ENCODE measurements at places on chromosomes 6 and 20.
A peak's percentile ranks its signal among the peaks of the same experiment; 100 is the strongest.

GRCh38 chr6:112382778-112383177, 35.6 kb downstream of the RFPL4B start:
- no peak for DNase-seq

- no peak for DNase-seq
Observed at GRCh38 chr20:54207053-54207742, 689 bp upstream of the PFDN4 start.

DNA sequence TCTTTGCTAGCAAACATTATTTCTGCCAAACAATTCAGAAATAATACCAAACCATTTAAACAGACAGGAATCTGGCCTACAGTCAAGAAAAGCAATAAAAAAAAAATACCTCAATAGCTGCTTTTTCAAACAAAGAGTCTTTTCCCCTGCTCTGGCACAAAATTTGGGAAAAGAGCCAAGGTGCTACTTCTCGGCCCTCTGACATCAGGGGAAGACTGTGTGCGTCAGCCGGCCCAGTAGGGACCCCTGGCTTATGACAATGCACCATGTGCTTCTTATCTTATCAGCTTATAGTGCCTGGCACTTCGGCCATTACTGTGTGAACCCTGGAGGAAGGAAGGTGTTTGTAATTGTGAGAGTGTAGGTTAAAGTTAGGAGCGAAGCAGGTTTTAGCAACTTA, 89.4 kb downstream of the PDE10A start:
- peak; percentile 71 for DNase-seq

GRCh38 chr20:11777387-11778205, 140.1 kb upstream of the BTBD3 start:
- DNase-seq: no peak

- no peak for DNase-seq
Observed at GRCh38 chr6:128361378-128361777, 159.0 kb downstream of the PTPRK start.

DNA sequence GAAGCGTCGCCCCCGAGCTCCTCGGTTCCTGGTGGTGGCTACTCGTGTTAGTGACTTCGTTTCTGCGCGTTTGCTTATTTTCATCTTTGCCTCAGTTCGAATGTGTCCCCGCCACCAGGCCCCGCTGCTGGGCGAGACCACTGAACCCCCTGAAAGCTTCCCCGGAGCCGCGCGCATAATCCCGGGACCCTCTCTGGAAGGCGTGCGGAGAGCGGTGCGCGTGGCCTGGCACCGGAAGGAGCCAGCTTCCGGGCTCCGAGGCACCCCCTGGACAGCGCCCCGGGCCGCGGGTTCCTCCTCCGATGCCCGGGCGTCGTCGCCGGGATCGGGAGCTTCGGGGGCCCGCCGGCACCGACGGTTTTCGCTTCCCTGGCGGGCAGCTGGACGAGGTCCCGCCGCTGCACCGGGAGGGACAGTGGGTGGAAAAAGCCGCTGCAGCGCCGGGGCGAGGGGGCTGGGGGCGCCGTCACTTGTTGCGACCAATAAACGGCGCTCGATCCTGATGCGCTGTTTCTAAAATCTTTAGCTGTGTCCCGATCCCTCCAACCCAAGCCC, 643 bp upstream of the SLC35D3 start:
- DNase-seq: peak; percentile 9

DNA sequence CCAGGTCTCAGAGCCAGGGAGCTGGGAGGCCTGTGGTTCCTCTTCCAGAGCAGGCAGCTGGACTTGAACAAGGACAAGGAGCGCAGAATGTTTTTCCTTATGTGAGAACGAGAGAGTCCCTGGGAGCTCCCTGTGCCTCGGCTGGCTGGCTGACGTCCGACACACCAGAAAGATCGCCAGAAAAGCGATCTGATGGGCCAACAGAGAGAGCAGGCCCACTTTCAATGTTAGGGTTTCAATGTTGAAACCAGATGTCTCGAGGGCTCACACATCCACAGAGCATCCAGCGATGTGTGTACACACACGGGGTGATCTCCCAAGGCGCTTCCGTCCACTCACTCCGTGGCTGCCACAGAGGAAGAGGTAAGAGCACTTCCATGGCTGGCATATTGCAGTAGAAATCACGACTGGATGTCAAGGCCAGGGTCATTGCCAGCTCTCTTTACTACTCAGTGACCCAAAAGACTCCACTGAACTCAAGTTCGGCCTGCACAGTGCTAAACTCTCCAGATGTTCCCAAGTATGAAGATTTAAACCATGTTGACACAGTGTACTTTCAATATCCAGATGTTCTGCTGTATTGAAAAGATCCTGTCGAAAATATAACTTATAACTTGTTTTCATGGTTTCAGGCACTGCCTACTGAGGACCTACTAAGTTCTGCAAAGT, 70.8 kb upstream of the FOXC1 start:
- no peak for DNase-seq

DNA sequence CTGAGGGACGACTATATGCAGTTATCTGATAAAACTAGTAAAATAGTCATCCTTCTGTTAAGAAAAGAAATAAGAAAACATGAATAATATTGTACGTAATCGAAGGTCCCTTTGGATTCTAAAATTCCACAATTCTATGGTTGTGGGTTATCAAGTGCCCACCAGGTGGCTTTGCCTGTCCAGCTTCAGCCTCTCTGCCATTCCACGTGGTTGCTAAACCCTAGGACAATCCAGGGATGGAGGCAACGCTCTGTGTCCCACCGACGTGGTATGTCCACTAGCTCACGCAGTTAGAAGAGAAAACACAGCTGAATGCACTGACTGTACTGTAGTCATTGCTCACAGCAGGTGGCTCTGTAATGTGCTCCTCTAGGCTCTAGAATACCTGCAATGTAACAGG, 349.3 kb downstream of the FARS2 start:
- DNase-seq: no peak

- peak; percentile 46 for DNase-seq
Observed at GRCh38 chr6:6556738-6557503, 31.6 kb upstream of the LY86 start.

DNA sequence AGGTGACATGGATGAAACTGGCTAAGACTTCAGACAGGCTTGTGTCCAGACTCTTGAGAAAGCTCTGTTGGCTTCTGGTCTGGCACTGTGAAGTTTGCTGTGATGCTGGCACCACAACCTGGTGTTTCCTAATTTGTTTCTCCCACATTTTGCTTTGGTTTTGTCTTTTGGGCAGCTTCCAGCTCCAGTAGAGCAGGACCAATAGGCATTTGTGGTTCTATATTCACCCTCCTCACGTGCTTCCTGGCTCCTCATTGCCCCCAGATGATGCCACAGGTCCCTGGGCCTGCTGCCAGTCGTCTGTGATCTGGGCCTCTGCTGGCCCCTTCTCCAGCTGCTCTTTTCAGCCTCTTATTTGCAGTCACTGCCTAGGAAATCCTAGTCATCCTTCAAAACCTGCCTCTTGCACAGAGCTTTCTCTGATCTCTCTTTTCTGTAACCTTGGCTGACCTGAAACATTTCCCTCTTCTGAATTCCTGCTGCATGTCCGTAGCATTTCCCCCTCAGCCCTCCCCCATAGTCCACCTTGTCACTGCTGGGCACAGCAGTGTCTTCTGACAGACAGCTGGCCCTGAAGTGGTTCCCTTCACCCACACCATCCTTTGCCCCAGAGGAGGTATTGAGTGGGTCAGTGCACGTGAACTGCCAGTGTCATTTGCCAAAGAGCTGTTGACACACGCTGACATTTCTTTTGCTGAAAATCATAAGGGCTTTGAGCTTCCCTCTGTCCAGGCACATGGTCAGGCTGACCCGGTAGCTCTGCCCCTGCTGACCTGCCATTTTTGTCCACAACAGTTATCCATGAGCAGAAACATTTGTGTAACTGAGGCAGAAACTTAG, 63.0 kb downstream of the PTPN1 start:
- peak; percentile 58 for DNase-seq

GRCh38 chr6:40753675-40754448, 166.7 kb upstream of the LRFN2 start:
- DNase-seq: no peak

- no peak for DNase-seq
Observed at GRCh38 chr20:55140631-55141030, 665.2 kb downstream of the DOK5 start.

- DNase-seq: peak; percentile 69
Observed at GRCh38 chr6:104711371-104711770, 148.3 kb downstream of the HACE1 start.

DNA sequence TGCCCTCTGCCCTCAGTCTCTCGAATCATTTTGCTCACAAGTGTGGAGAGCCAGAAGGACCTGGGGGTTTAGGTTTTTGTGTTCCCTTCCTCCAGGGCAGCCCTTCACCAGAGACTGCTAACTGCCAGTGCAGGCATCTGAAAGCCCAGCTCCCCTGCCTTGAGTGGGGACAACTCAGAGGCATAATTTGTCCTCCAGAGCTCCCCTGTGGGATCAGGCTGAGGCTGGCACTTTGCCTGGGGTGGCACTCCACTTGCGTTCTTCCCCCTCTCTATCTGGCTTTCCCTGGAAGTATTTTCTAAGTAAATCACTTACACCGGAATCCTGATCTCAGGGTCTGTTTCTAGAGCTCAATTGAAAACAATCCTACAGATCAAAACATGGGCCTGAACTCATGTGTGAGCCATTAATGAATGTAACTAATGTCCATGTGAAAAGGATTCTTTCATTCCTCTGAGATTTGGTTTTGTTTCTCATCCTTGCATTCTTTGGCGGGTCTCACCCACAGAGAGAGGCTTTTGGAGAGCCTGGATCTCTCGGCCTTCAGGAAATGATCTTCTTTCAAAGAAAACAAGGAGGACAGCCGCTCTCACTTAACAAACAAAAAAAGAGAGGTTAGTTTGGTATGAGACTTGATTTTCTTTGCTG, 125.7 kb upstream of the RIPOR2 start:
- DNase-seq: no peak
